Activated CD4-positive, CD25-positive, alpha-beta regulatory T cell treated with anti-CD3 and anti-CD28 coated beads, Interleukin-2, amount 50 U/mL, for 72 hours (primary cell): ENCODE measurements at places on chromosomes 3 and 15.

DNA sequence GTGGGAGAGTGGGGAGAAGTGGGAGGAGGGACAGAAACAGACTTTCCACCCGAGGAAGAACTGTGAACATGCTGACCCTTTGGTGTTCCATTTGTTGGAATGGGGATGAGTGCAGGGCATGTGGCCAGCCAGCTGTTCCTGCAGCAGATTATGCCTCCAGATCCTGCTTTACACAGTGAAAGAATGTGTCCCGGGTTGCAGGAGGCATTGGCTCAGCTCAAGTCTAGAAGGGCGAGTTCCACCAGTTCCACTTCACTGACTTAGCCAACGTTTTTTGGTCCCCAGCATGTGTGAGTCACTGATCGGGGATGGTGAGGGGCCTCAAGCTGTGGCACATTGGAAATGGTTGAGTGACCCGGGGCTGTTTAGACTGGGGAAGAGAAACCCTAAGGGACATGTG, 307.0 kb upstream of the ROPN1 start:
- DNase-seq: no peak

- DNase-seq: no peak
Observed at GRCh38 chr15:68391121-68391520, 40.8 kb downstream of the ITGA11 start.

DNA sequence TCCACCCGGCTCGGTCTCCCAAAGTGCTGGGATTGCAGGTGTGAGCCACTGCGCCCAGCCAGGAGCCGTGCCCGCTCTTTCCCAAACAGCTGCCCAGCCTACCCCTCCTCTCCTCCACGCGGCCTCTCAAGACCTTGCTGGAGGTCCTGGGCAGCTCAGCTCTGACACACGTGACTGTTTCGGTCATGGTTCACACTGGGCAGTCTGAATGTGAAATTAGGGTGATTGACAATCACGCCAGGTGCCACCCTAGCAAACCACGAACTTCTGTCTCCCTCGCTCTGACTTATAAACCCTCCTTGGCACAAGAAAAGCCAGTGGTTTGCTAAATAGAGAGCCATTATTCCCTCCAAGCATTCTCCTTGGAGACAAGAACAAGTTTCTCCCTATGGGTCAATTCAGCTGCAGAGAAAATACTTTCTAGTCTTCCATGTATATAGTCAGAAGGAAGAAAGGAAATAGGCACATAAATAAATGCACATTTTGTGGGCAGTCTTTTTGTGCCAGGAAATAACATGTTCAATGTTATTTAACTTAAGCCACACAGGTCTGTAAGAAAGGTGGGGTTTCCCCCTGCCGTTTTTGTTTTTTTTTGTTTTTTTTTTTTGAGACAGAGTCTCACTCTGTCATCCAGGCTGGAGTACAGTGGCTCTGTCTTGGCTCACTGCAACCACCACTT, 121.9 kb upstream of the MEF2A start:
- no peak for DNase-seq

GRCh38 chr15:83078712-83079111, 11.7 kb upstream of the BTBD1 start:
- no peak for DNase-seq

GRCh38 chr15:70042553-70043214, 55.0 kb downstream of the TLE3 start:
- no peak for DNase-seq

- DNase-seq: no peak
Observed at GRCh38 chr3:118890206-118890605, 144.4 kb downstream of the IGSF11 start.

GRCh38 chr15:46938169-46938568, 779.1 kb upstream of the SEMA6D start:
- DNase-seq: no peak

- no peak for DNase-seq
Observed at GRCh38 chr3:117471831-117472230, 762.3 kb downstream of the TUSC7 start.

DNA sequence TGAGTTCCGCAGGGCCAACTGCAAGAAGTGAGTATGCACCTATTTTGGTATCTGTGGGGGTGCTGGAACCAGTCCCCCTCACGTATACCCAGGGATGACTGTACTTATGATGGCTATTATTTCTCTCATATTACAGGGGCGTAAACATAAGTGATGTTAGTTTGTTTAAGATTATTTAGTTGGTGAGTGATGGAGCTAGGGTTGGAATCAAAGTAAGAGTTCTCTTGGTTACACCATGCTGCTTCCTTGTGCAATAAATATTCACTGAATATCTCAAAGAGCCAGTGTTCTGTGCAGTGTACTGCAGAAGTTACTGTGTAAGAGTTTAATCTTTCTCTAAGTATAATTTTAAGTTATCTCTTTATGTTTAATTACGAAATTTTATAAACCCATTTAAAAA, 12.8 kb upstream of the UTS2B start:
- DNase-seq: no peak

DNA sequence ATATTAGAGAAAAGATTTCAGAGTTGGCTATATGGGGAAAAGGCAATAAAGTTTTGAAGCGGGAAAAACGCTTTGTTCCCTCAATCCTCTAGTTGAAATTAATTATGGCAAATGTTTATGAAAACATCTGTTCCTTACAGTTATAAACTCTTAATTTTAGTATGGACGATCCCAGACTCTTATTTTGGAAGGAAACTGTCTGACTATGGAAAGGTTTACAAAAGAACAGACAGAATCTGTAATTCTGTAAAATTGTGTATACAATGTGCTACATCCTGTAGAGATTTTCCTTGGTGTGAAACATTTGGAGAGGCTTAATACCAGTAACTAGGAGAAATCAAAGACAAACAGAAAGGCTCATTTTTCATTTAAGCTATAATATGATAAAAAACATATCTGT, 311.8 kb downstream of the TBC1D5 start:
- DNase-seq: no peak

GRCh38 chr3:3351226-3351625, 171.7 kb upstream of the CRBN start:
- no peak for DNase-seq

DNA sequence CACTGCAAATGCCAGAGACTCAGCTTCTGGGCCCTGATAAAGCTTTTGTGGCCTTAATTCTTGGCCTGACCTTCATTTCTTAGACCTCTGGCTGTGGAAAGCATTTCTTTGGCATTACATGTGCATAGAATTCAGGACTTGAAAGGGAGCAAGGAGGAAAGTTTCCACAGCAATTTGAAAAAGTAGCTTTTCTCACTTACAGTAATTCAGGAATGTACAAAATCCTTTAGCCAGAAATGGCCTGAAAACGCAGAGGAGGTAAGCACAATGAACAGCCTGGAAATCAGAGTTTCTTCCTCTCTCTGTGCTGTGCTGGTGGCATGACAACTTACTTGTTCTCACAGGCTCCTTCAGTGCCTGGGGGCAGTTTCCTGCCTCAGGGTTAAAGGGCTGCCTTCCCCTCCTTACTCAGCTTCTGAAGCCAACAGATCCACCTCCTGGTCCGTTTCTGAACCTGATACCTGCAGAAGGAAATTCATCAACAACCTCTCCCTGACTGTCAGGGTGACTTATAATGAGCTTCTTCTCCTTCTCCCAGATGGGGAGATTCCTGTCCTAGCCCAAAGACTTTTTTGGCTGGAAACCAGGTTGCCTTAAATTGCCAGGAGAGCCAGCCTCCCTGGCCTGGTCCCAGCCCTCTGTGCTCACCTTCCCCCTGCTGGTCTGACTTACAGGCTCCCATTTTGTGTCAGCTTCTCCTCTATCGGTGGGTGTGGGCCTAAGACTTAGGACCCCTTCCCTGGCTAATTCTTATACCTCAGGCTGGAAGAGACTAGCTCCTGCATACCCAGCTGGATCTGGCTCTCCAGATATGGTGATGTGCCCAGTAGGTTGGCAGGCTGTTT, 102.3 kb downstream of the MYRIP start:
- DNase-seq: no peak

DNA sequence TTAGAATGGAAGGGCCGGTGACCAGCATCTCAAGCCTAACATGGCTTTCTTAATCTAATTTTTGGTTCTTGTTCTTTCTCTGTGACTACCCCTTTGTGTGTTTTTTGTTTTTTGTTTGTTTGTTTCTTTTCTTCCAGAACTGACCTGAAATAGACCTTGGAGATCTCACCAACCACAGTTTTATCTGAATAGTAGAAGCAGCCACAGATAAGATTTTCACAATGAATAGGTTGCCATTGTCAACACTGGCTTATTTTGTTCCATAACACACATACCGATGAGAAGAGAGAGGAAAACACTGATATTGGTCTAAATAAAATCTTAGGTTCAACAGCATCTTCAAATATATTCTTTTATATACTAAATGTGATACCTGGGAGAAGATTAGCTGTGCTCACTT, 11.5 kb downstream of the ILDR1 start:
- no peak for DNase-seq

DNA sequence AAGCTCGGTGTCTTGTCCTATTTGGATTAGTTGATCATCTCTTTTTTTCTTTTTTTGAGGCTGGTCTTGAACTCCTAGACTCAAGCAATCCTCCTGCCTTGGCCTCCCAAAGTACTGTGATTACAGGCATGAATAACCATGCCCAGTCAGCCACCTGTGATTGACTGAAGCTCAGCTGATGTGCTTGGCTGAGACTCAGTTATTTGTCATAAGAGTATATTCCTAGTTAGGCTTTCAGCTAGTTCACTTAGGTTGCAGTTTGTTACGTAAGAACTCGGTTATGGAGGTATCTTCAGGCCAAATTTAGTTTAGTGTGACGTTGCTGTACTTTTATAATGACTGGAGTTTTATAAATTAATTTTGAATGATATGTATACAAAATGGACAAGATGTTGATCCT, 365.0 kb downstream of the SV2B start:
- DNase-seq: no peak

- no peak for DNase-seq
Observed at GRCh38 chr3:57256844-57257243, 29.3 kb downstream of the APPL1 start.

DNA sequence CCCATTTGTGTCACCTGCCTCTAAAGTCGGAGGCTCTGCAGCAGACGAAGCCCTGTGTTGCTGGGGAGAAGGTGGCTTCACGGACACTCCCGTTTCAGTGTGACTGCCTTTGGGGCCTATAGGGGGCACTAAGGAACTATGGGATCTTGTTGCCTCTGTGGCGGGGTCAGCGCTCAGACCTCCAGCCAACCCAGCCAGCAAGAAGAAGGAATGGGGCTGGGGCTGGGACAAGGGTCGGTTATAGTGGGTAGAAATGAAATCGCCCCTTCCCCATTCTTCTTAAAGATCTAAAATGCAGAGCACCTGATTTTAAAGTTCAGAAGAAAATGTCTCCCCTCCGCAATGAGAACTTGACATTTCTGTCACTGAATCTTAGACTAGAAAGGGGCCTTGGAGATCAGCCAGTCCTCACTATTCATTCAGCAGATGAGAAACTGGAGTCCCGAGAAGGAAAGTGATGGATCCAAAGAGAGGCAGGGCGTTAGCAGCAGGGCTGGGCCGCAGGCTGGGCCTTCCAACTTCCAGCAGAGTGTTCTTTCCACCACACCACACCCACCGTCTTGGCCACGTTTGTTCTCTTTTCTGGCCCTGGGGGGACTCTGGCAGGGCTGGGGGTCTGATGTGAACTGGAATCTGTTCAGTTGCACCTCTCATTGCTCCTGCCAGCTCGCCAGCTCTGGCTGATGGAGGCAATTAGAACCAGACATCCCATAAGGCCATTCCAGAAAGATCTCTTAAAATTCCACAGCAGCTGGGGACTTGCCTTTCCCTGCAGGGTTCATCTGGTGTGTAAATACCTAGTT, 195.4 kb downstream of the OPA1 start:
- no peak for DNase-seq

DNA sequence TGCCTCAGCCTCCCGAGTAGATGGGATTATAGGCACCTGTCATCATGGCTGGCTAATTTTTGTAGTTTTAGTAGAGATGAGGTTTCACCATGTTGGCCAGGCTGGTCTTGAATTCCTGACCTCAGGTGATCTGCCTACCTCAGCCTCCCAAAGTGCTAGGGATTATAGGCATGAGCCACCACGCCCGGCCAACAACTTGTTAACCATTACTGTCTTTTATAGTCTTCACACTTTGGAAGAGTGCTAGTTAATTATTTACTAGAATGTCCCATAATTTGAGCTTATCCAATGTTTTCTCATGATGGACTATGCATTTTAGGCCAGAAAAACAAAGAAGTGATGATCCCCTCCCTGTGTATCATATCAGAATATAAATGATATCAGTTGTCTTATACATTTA, 288.6 kb upstream of the CBLB start:
- no peak for DNase-seq

- no peak for DNase-seq
Observed at GRCh38 chr3:112615989-112616731, 24.8 kb downstream of the CCDC80 start.

GRCh38 chr3:177201700-177202397, 4.6 kb upstream of the TBL1XR1 start:
- DNase-seq: no peak

DNA sequence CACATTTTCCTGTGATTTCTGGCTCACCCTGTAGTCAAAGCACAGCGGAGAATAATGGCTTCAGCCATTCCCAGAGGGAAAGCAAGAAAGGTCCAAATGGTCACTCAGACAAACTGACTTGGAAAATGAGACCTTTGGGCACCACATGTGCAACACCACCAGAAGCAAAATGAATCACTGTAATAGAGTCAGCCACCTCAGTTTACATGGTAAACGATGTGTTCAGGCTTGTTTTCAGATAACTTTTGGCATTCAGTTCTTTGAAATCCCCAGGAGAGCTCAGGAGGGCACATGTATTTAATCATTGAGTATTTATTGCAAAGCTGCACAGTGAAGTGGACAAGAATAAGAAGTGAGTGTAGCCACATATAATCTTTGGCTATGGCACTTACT, 38.4 kb upstream of the ALCAM start:
- no peak for DNase-seq
